ENCODE measurements at places on chromosomes 6 and 20.

GRCh38 chr6:93123585-93123984, 295.8 kb downstream of the EPHA7 start:
- DNase-seq, result no peak

DNA sequence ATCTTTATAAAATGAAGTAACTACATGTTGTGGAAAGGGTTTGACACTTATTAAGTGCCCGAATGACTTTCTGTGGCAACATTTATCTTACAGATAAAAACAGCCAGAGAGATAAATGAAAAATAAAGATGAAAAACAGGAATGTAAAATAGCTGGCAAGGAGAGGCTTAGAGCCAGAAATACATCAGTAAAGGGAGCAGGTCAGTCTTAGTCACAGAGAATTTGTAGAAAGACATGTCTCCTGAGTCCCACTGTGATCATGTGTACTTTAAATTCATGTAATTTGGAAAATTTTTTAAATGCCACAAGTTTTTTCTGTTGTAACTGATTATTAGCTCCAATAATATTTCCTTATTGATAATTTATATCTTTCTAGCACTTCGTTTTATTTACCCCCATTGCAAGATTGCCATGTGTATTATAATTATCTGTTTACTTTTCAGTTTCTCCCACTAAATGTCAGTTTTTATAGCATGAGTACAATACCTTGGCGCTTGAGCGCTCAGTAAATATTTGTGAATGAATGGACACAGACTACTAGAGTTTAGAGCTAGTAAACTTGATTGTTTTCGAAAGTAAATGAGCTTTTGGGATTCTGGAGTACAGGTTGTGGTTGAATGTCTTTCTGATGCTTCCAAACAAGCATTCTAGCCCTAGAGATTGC, 15.2 kb downstream of the TAB2 start:
- DNase-seq, result no peak

DNA sequence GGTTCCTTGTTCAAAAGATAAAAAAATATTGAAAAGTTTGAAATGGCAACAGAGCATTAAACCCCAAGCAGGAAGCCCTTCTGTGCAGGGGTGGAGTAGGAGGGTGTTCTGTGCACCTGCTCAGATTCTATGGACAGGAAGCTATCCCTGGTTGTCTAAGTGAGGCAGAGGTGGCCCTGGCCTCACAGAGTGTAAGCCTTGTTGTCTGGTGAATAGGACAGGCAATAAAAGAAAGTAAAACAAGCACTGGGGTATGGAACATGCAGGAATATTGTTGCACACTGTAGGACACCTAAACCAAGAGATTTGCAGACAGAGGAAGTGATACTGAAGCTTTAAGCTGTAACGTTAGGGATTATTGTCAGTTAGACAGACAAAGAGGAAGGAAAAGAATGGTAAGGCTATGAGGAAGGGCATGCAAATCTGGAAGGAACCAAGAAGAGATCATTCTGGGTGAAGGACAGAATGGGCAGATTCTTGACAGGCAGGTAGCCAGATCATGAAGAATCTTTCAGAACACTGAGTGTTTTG, 66.8 kb downstream of the TBC1D7 start:
- DNase-seq, result no peak

GRCh38 chr6:149196091-149196490, 121.4 kb upstream of the TAB2 start:
- DNase-seq, result no peak

DNA sequence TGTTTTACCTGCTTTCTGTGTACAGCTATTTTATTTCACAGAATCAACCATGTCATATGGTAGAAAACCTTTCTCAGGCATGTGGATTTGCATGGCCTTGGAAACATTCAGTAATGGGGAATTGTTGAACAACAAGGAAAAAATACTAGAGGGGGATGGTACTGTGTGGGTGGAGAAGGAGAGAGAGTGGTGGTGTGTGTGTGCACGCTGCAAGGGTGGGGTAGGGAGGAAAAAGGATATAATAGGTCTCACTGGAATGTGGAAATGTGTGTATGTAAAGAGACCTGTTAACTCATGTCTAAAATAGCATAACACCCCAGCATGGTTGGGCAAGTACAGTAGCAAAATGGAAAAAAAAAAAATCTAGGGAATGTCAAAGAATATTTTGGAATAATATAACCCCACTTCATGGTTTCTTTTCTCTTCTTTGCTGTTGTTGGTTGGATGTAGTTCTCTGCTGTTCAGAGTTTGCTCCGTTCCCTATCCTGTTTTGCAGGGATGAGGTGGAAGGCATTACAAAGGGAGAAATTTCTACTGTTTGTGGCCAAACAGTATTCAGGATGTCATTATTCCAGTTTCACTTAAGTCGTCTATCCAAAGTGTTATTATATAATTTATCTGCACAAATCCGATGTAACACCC, 93.9 kb upstream of the CITED2 start:
- no peak for DNase-seq

- DNase-seq, result no peak
Observed at GRCh38 chr6:146912730-146913685, 291.2 kb upstream of the STXBP5 start.

DNA sequence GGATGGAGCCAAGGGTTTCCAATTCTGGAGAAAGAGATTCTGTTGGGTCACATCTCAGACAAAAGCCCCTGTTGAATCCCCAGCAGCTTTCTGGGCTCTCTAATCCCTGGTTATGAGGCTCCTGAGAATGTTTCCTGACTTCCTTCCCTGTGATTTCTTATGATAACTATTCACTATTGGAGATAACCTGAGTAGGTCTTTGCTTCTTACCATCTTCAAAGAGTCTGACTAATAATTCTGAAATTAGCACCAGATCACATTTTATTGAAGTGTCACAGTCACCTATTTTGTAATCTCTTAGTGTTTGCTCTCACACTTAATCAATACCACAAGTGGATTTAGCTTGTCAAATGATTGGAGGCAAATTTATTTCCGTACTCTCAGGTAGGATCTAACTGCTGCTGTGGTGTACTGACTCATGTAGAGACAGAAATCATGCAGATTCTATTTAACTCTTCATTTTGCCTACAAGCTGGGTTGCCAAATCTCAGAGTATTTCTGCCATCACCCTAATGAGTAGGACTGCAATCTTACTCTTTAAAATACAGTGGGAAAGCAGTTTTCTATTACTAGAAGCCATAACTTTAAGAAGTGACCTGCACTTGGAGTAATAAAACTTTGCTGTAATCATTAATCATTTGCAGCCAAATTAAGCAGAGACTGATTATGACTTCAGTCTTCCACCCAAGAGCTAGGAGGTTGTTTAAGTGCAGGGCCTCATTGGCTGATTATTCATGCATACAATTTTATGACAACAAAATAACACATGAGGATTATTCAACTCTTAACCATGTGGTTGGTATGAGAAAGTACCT, 422.1 kb downstream of the EPM2A start:
- DNase-seq, result no peak

DNA sequence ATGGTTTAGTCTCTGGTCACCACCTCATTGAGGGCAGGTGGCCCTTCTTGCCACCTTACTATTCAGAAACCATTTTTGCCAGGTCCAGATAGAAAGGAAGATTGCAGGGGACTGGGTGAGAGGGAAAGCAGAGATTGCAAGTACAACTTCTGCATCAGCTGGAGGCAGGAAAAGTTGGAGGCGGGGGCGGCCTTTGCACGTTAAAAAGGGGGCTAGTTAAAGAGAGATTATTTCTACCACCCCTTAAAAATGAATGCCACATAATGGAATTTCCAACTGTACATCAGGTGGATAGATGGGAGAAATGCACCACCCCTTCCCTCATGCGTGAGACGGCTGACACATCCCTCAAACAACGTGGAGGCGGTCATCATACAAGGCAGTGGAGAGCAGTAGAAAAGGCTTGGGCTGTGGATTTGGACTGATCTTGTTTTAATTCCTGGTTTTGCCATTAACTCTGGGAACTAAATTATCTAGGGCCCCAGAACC, 95.4 kb upstream of the CNKSR3 start:
- DNase-seq, result no peak

DNA sequence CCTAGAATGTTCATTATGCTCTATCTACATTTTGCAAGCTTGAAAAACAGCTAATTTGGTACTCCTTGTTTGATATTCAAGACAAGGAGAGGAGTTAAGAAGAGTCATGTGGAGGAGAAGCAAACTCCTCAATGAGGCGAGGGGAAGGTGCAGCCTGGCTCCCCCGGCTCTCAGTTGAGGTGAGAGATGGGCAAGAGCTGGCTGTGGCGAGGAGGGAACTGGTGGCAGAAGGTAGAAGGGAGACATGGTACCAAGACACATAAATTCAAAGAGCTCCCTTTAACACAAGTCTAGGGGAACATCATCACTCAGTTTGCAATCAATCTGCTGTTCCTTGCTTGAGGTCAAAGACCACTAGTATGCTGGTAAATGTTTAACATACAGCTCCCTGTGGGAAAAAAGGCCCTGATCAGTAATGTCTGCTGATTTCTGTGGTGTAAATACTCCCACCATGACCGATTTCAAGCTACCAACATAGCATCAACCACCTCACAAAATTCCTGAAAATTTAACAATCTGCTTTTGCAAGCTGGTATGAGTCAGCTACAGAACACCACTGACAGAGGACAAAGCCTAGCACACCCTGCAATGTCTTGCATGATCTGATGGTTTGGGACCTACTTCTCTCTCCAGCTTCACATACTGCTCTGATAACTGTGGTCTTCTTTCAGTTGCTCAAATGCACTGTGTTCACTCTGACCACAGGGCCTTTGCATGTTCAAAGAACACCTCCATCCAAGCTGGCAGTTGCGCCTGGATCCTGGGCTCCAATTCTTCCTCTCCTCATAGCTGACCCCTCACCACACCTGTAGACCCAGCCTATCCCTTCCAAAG, 516.3 kb upstream of the CHD6 start:
- DNase-seq, result no peak

GRCh38 chr6:41563060-41563776, 17.0 kb downstream of the FOXP4 start:
- DNase-seq, result no peak

DNA sequence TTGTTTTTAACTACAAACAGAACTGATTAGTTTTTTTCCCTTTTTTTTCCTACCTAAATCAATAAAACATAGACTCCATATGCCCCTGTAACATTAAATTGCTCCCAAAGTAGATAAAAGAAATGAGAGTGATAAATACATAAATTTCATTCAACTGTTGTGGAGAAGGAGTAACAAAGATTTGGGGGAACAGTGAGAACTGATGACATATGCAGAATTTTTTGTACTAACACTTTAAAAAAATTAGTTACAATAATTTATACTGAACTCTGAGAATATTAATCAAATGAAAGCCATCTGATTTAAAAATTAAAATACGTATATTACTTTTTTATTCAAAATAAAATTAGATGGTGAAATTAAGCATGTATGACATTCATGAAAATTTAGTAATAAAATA, 195.7 kb downstream of the COL19A1 start:
- DNase-seq, result no peak

- no peak for DNase-seq
Observed at GRCh38 chr6:35181933-35182612, 31.7 kb upstream of the SCUBE3 start.

- DNase-seq, result no peak
Observed at GRCh38 chr6:137357948-137358266, 136.3 kb downstream of the OLIG3 start.

- DNase-seq, result no peak
Observed at GRCh38 chr20:10982692-10983091, 308.9 kb upstream of the JAG1 start.

GRCh38 chr6:134289204-134289575, 28.7 kb downstream of the SGK1 start:
- no peak for DNase-seq

- DNase-seq, result no peak
Observed at GRCh38 chr6:170192905-170193304, 98.0 kb downstream of the DLL1 start.

- no peak for DNase-seq
Observed at GRCh38 chr20:33180169-33180568, 12.2 kb downstream of the BPIFA2 start.

GRCh38 chr20:19849341-19850197, 91.5 kb downstream of the RIN2 start:
- no peak for DNase-seq

DNA sequence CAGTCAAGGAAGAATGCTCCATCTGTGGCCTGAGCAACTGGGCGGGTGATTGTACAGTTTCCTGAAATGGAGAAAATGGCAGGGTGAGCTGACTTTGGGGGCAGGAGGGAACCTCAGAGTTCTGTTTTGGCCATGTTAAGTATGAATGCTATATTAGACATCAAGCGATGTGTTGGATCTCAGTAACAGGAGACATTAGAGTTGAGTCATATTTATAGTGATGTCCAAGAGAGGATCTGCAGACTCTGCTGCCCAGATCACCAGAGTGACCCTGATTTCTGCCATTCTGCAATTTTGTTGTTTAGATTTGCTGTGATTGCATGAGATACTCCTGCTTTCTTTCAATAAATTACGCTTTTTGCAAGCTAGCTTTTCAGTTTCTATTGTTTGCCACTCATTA, 131.4 kb upstream of the ENPP5 start:
- DNase-seq, result no peak

DNA sequence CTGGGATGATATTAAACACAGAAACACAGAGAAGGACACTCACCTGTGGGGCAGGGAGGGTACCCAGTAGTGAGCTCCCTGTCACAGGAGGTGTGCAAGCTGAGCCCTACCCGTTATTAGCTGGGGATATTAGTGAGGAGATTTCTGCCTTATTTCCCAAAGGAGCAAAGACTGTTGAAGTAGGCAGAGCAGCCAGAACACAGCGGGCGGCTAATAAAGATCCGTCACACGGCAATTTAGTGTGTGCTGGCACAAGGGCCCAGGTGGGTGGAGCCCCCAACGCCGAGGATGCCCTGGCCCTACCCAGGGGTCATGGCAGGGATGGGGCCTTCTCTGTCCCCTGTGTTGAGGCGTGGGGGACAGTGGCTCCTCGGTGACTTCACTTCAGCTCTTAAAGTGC, 8.3 kb downstream of the VSTM2L start:
- DNase-seq, result no peak

DNA sequence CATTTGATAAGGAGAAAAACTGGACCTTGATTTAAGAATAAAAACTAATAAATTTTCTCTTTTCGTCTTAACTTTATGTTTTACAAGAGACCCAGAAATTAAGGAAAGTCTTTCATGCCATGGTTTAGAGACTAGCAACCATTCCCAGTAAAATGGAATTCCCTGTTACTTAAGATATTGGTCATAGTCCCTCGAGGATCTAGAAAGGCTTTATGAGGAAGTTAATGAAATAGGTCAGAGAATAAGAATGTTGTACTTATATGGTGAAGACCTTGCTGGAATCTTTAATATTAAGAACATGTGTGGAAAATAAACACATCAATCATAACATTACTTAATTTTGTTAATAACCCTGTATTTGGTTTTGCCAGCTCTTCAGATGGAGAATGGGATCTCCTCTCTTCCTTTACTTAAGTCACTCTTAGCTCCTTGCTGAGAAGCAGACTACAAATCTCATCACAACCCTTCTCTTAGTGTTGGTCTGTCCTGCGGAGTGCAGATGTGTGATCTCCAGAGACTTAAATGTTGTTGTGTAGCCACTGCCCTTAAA, 382.9 kb downstream of the QKI start:
- DNase-seq, result no peak
